ENCODE measurements at places on chromosomes 3 and 15.

- no peak for DNase-seq
Measured at GRCh38 chr3:16767006-16767405, 117.7 kb upstream of the PLCL2 start.

GRCh38 chr3:46890132-46890531 is 12.6 kb downstream of the PTH1R start:
- DNase-seq, result no peak

- no peak for DNase-seq
Measured at GRCh38 chr3:95235916-95236315, 1173.1 kb downstream of the NSUN3 start.

DNA sequence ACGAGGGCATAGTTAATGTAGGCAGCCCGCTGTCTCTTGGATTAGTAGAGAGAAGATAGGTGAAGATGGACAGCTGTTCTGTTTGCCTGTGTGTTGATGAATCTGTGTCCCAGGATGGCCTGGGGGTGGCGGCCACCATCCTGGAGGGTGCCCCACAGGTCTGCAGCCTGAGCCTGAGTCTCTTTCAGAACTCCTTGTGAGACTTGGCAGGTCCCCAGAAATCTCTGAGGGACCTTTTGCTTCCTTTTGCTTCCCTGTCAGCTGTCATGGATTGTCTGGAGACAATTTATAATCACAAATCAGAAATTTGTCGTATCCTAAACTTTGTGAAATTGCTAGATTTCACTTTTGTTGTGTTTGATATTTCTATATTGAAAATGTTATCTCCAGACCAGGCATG is 17.4 kb downstream of the FAN1 start:
- no peak for DNase-seq

DNA sequence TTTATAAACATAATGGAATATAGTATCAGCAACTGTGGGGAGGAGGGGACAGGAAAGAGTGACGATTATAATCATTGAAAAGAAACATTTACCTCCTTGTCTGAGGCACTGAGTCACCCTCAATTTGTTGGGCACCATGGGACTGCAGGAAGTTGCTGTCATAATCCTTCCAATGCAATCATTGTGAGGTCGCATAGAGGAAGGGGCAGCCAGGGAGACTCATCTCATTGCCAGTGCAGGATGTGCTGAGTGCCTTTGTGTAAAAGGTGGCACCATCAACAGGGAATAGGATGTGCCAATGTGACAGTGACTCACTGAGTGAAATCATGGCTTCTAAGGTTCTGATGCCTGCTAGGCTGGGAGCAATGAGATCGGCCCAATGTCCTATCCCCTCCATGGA is 300.4 kb upstream of the ADAMTS9 start:
- no peak for DNase-seq

- no peak for DNase-seq
Measured at GRCh38 chr3:41041899-41042298, 157.4 kb upstream of the CTNNB1 start.

- no peak for DNase-seq
Measured at GRCh38 chr15:96335411-96336024, 5.0 kb downstream of the NR2F2 start.

- no peak for DNase-seq
Measured at GRCh38 chr3:39896184-39896583, 86.8 kb downstream of the MYRIP start.

DNA sequence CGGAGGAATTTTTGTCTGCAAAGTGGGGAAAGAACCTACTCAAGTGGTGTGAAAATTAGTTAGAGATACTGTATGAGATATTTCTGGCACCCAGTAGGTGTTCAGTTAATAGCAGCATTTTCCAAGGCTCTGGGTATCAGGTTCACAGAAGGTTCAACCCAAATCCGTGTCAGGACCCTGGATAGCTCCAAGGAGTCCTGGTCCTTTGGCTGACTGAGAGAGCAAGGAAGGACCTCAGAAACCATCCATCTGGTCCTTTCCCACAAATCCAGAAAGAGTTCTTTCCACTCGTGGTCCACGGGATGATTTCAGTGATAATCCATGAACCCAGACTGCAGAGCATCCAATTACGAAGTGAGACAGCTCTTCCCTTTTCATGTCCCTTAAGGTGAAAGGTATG is 51.4 kb downstream of the SLC6A11 start:
- DNase-seq, result no peak

DNA sequence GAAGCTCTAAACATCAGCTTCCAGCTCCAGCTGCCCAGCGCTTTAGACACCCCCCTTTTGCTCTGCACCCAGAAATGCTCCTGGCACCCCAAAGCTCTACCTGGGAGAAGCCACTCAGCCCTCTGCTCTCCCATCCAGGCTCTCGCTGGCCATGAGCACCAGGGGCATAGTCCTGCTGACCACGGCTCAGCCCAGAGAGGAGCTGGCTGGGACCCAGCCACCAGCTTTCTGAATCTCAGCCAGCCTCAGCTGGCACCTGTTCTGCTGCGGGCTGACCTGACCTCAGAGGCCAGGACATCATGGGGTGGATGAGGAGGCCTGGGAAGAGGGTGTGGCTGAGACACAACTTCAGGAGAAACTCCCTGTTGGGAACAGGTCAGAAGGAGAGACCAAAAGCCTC is 8.6 kb downstream of the NTRK3 start:
- DNase-seq, result no peak

GRCh38 chr3:99776516-99777209 is 41.0 kb upstream of the CMSS1 start:
- no peak for DNase-seq

DNA sequence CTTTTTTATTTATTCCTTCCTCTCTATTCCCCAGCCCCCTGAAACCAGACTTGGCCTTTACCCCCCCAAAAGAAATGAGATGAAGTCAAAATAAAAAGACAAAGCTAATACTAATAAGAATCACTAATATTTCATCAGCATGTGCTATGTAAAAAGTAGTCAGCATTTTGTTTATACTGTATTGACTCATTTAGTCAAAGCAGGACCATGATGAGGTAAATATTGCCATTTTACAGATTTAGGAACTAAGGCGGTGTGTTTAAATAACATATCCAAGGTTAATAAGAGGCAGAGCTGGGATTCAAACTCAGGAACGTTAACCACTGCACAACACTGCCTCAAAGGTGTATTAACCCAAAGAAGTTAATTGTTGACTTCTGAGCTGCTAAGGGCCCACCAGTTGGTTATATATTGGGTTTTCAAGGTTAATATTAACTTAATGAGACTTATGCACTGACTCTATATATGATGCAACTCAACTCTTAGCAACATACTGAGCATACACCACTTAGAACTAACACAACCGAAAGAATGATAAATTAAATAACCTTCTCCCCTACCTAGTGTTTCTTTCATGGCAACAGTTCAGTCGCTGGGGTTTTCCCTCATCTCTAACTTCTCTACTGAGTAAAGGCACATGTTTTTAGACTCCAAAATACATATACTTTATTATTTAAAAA is 34.7 kb downstream of the FOXP1 start:
- no peak for DNase-seq

DNA sequence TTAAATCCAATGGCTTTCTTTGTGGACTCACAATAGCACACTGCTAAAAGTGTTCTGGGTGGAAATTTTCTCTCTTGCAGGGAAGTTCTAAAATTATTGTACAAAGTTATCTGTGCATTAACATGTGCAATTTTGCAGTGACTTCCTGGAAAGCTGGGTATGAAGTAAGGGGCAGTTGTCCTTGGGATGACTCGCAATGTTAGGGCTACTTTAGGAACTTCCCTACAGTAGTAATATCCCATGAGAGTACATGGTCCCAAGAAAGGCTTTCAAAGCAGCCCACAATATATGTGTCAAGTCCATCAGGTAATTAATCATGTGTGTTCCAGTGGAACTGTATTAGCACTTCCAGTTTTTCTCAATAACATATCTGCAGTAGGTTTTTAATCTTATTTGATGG is 201.0 kb upstream of the UBE2E2 start:
- no peak for DNase-seq

GRCh38 chr3:53534676-53535400 is 40.4 kb downstream of the CACNA1D start:
- DNase-seq, result no peak

DNA sequence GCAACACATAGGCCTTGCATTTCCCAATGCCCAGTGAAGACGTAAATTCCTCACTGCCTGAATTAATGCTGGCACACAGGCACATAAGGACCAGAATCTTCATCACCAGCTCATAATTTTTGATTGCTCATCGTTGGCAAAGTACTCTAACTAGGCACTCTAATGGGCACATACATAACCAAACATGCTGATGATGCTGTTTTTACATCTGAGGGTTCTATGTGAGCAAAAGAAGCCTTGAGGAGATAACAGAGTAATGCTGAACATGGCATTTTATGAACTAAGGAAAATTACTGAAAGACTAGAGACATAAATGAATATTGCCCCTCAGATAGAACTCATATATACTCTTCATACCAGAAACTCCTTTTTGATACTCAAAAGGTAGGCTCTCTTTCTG is 387.4 kb downstream of the EPHA6 start:
- DNase-seq, result no peak

DNA sequence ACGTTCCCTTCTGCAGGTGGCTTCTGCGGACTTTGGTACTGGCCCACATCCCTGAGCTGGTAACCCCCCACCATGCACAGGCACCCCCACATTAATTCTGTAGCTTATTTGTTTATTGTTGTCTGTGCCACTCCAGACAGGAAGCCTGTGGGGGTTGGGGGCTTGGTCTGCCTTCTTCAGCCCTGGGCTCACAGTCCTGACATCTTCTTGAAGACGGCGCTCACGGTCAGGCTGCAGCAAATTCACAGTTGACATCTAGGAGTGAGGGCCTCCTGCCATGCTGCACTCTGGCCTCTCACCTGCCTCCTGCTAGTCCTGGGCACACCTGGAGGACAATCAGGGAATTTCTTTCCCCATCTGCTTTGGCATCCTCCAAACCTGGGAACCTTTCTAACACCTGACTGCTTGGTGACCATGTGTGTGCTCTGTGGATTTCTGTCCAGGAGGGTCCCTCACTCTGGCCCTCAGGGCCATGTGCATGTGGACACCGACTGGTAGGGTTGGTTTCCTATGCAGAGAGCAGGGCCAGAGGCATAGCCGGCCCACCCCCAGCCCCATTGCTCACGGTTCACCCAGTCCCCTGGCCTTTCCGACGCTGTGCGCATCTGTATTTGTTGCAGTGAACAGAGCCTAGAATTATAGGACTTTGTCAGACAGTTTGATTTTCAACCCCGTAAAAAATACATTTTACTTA is 68.8 kb downstream of the APBA2 start:
- no peak for DNase-seq

GRCh38 chr3:102488331-102488730 is 53.5 kb downstream of the ZPLD1 start:
- no peak for DNase-seq

DNA sequence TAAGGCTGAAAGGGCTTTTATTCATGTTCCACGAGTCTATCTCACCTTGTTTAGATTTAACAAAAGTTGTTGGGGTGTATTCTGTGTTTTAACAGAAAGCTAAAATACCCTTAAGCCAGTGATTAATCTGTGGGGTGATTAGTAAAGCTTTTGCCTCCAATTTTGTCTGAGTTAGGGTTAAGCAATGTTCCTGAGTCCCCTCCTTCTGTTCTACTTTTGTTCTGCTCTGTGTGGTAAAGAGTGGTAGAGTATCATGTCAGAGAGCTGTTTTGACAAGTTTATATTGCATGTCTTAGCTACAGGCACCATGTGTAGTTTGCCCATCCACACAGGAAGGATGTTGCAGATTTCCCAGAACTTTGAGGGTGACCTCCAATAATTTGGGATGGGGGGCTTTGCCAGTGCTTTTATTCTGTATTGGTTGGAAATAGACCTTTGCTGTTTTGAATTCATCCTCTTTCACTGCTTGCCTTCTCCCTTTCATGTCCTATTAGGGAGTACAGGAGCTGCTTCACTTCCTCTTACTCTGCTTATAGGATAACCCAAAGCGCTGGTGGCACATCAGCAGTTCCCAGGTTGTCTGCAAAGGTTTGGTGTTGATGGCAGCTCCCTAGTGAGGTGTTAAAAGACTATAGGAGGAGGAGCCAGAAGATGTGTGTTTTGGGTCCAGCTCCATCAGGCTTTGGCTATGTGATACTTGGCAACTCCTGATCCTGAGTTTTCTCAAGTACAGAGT is 7.4 kb downstream of the PDE8A start:
- no peak for DNase-seq

- DNase-seq, result no peak
Measured at GRCh38 chr15:43275740-43276562, 9.2 kb upstream of the TGM5 start.

GRCh38 chr3:101618726-101619125 is 44.7 kb downstream of the PCNP start:
- DNase-seq, result no peak

- no peak for DNase-seq
Measured at GRCh38 chr3:162863579-162863978, 1367.0 kb downstream of the OTOL1 start.

DNA sequence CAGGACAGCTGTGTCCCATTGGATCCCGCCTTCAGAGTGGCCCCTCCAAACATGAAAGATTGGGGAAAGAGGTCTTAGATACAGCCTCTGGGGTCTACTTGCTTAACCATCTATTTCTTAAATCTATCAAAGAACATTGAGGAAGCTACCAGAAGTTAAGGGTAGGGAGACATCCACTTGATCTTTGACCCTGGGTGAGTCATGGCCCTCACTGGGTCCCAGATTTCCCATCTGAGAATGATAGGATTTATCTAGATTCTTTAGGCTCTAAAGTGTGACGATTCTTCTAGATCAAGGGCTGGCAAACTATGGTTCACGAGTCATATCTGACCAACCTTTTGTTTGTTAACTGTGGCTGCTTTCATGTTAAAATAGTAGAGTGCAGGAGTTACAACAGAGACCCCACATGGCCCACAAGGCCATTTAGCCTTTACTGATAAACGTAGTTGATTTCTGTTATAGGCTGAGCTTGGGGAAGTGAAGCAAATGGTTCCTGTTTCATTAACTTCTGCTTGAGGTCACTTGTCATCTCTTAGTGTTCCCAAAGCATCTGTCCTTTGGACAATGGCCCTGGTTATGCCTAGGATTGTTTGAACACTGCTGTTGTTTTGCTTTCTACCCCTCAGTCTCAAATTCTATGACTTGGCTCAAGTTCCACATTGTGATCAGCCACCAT is 8.0 kb downstream of the MUC13 start:
- no peak for DNase-seq

DNA sequence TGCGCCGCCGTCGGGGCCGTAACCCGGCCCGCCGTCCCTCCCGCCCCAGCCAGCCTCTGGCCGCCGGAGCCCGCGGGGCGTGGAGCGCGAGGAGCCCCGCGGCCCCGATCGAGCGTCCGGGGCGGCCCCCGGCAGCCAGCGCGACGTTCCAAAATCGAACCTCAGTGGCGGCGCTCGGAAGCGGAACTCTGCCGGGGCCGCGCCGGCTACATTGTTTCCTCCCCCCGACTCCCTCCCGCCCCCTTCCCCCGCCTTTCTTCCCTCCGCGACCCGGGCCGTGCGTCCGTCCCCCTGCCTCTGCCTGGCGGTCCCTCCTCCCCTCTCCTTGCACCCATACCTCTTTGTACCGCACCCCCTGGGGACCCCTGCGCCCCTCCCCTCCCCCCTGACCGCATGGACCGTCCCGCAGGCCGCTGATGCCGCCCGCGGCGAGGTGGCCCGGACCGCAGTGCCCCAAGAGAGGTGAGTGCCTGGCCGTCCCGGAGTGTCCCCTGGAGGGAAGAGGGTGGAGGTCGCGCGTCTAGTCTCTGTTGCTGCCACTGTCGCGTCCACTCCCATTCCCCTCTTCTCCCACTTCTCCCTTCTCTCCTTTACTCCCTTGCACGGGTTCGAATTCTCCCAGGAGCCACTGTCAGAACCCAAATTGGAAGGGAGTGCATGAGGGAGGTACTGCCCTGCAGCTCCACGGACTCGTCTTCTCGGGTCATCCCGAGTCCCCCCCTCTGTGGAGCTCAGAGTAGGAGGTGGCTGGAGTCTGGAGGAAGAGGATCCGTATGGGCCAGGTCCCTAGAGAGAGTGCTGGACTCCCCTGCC is 585 bp downstream of the CSK start:
- no peak for DNase-seq

- no peak for DNase-seq
Measured at GRCh38 chr3:161540594-161540993, 44.0 kb downstream of the OTOL1 start.
